ENCODE measurements at places on chromosomes 5 and 9.
A peak's percentile ranks its signal among the peaks of the same experiment; 100 is the strongest.

- DNase-seq = no peak
Observed at GRCh38 chr5:181223058-181223728, at the start of gene TRIM41. Gene TRIM41, plus strand, starts transcription at chr5:181223281. Its CDS starts 719 bp downstream, at chr5:181224000.

DNA sequence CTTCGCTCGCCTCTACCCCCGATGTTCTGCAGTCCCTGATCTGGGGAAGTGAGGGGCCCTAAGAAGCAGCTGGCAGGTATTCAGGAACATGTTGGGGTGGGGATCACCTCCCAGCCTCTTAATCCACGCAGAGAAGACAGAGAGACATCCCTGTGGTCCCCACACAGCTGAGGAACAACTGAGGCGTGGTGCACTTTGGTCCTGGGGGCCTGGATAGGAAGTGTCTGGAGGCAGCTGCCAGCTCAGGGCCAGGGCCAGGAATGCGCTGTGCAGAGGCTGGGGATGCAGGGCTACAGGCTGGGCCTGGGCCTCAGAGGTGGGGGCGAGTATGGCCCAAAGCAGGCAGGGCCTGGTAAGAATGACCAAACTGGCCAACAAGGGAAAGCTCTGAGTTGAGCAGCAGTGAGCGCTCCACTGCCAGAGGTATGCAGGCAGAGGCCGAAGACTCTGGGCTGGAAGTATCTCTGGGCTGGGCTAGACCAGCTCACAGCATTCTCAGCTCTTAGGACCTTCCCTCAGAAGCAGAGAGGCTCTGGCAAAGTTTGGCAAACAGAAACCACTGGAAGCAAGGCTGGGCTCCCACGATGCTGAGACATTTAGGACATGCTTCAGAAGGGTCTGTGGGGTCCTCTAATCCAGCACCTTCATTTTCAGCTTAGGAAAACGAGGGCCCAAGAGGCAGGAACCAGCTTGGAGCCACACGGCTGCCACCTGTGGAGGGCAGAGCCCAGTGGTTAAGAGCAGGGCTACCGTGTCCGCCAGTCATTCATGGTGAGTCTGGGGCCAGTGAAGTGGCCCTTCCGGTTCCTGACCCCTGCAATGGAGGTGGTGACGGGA lies 174.4 kb downstream of the GAPVD1 start:
- no peak for DNase-seq

GRCh38 chr9:108207561-108208165 lies 648.1 kb downstream of the ACTL7B start:
- DNase-seq = no peak

DNA sequence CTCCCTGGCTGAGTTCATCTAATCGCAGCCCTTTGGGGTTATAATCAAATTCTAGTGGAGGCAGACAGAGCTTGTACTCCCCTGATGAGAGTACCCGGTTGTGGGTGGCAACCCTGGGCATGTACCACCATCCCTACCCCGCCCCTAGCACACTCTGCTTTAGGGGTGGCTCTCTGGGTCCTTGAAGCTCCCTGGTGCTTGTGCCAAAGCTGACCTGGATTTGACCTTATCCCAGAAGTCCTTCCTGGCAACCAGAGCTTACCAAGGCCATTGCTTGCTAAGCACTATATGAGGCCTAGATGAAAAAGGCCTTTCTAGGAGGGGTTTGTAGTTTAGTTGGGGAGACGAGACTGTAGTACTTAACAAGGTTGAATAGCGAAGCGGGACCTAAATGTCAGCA lies 72.2 kb downstream of the RGS3 start:
- no peak for DNase-seq

GRCh38 chr9:104787306-104788015 lies 23.5 kb downstream of the NIPSNAP3B start:
- no peak for DNase-seq

DNA sequence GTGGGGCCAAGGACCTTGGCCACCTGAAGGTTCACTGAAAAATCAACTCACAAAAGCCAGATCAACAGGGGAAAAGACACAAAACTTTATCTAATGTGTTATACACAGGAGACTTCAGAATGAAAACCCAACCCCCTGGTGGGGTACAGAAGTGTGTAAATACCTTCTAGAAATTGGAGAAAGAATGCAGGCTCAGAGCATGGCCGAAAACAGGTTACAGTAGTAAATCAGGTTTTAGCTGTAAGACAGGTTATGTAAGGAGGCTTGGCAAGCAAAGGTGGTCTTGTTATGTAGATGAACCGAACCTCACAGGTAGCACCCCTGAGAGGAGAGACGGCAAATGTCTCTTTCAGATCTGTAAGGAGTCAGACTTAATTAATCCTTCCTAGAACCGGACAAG lies 10.0 kb downstream of the CEMIP2 start:
- DNase-seq = peak; percentile 32

Measured in NCI-H510A treated with DMSO at 0.1 percent for 48 hours (cell line).